ENCODE measurements at places on chromosomes 4 and X.

DNA sequence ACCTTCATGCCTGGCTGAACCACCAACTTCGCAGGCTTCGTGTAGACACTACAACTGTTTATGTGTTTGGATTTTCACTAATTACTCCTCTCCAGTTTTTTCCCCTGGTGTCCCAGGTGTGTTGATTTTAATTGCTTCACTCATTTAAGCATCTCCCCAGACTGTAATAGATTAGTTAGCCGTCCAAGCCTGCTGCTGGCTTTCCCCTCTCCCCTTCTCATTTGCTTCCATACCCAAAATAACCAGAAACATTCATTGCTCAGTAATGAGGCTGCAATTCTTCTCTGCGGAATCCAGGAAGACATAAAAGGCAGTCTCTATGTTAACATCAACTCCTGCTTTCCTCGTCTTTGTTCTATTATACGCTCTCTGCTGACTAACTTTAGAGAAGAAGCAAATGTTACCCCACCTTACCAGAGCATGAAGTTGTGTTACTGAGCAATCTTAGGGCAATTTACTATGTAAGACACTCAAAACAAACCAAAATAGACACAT lies 37.9 kb upstream of the SCRG1 start:
- no peak for DNase-seq

- DNase-seq, result peak; percentile 71
These were observed 44.4 kb downstream of the SEL1L3 start for GRCh38 chr4:25818371-25818871.

- DNase-seq, result no peak
These were observed 336.1 kb upstream of the IGFBP7 start for GRCh38 chr4:57446266-57446665.

GRCh38 chrX:51894697-51895336 lies 1.4 kb downstream of the MAGED1 start:
- peak; percentile 32 for DNase-seq

GRCh38 chr4:87399148-87399547 lies 8.2 kb upstream of the HSD17B11 start:
- no peak for DNase-seq

GRCh38 chr4:158649111-158649680 lies 22.5 kb downstream of the C4orf46 start:
- peak; percentile 21 for DNase-seq

GRCh38 chr4:52641854-52642563 lies 17.1 kb downstream of the USP46 start:
- DNase-seq, result peak; percentile 21

DNA sequence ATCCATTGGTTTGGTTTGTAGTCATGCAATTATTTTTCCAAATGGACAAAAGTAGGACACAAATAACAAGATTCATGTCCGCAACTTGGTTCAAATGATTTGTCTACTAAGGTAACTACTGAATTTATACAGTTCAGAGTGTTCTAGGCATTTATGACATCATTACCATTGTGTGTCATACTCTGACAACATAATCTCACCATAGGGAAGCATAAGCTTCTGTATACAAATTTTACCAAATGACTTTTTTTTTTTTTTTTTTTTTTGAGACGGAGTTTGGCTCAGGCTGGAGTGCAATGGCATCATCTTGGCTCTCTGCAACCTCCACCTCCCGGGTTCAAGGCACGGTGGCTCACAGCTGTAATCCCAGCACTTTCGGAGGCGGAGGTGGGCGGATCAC lies at the start of gene CXorf66:
Gene CXorf66, minus strand, starts transcription at position 101 of the 400 bp plus-strand sequence. Its CDS starts 25 bp downstream, at position 76.
- DNase-seq, result no peak

DNA sequence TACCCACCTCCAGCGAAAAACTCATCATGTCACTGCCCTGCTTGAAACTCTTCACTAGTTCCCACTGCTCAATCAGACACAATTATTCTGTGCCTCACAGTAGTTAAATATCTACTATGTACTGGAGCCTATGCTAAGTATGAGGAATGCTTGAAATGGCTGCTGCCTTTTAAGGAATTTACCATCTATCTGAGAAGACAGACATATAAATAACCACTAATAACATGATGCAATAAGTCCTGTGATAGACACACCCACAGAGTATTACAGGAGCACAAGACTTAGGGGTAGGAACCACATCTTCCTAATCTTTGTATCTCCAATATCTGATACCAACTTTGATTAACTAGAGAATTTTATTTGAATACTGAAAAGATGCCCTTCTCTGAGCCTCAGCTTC lies 21.1 kb downstream of the SLC25A53 start:
- peak; percentile 34 for DNase-seq

GRCh38 chrX:13719192-13719856 lies 15.1 kb downstream of the TRAPPC2 start:
- DNase-seq, result no peak

DNA sequence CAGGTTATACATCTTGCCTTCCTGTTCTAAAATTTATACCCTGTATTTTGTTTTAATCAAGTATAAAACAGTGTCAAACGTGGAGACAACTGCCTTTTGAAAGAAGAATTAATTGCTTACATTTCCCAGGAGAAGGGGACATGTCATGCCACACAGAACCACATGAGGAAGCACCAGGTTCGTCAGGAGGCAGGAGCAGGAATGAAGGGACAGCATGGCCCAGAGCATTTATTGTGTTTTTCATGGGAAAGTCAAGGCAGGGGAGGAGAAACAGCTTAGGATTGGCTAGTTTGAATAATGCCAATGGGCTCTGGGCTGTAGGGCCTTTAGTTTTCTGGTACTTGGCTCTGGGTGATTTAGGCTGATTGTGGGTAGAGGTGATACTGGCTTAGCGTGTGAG lies 203.7 kb downstream of the CFAP299 start:
- no peak for DNase-seq

GRCh38 chrX:125205918-125206665 lies 113.6 kb upstream of the TEX13C start:
- DNase-seq, result no peak

- DNase-seq, result no peak
These were observed 2.1 kb downstream of the GSTCD start for GRCh38 chr4:105710678-105711077.

DNA sequence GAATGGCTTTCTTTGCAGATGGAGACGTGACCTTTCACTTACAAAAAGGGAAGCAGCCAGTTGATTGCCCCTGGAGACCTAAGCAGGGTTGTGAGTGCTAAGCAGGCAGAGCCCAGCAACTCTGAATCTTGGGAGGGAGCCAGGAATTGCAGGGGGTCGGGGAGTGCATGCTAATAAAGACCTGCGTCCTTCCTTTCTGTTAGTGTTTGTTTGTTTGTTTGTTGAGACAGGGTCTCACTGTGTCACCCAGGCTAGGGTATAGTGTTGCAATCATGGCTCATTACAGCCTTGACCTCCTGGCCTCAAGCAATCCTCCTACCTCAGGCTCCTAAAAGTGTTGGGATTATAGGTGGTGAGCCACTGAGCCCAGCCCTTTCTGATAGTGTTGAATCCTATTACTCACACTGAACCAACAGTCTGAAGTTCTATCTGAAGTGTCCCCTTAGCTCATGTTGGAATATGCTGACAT lies 137.4 kb downstream of the CEP135 start:
- DNase-seq, result peak; percentile 19

- peak; percentile 11 for DNase-seq
These were observed 1532.4 kb upstream of the TENM3 start for GRCh38 chr4:180710628-180711337.

GRCh38 chr4:137608085-137608484 lies 75.8 kb upstream of the PCDH18 start:
- DNase-seq, result no peak

DNA sequence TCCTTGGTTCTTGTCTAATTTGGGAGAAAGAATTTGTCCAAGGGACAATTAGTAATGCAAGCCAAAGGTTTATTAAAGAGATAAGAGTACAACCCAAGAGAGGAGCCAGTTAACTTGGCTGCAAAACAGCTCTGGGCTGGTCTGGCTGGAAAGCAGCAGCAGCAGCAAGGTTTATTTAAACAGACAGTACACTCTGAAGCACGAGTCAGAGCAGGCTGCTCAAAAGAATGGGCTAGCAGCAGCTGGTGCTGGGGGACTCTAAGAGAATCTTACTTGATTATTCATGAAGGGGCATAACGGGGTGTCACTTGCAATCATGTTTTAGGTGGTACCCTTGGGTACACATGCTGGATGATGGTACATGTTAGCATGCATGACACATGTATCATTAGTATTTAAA lies 17.1 kb upstream of the CT47C1 start:
- no peak for DNase-seq

DNA sequence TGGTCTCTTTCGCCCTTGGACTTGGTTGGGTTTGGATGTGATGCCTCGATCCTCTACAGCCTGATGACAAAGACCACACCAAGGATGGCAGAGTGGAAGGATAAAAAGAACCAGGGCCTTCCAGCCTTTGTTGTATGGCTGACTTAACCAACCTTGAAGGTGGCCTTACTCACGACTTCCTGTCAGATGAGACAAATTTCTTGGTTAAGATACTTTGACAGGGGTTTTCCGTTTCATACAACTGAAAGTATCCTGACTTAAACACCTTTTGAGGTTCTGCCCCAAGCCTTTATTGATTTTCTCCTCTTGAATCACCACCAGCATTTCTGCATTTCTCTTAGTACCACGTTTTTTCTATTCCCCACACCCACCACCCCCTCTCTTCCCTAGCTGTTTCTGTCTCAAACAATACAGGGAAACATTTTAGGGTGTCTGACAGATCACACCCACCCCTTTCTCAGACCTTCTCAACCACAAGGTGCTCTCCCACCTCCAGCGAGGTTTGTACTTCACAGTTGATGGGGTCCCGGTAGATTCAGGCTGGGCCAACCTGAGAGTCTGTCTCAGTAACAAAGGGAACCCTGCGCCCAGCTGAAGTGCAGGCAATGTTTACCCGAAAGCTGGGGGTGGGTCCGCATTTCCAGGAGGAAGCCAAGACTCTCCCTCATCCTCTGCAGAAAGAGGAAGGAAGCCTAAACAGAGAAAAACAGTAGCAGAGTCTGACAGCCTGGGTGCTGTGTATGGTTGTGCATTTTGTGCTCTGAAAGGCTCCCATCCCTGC lies 5.0 kb upstream of the TSPAN5 start:
- no peak for DNase-seq

GRCh38 chr4:16897991-16898827 lies at the start of gene LDB2:
TSS of gene LDB2 (minus strand) at chr4:16898645.
- peak; percentile 89 for DNase-seq

- DNase-seq, result peak; percentile 57
These were observed 43.2 kb downstream of the GALNT7 start for GRCh38 chr4:173211838-173212237.

GRCh38 chr4:28436191-28437080 lies 1575.8 kb downstream of the STIM2 start:
- DNase-seq, result no peak

- DNase-seq, result no peak
These were observed 32.7 kb downstream of the ADGRG2 start for GRCh38 chrX:19089555-19090040.

DNA sequence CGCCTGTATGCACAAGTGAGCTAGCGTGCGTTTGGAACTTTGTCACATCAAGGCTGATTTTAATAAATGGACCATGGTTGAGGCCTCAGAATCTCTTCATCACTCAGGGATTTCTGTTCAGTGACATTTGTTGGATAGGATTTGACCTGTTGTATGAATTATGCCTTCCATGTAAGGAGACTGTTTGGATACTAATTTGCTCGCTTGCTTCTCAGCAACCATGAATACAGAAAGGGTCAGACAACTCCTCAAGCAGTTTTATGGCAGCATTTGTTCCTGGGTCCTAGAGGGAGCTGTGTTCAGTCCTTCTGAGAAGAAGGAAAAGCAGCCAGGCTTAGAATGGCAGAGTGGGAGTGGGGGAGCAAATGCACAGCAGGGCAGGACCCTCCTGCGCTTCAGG lies 269.7 kb upstream of the LCORL start:
- no peak for DNase-seq

- DNase-seq, result no peak
These were observed 307.7 kb upstream of the DDX53 start for GRCh38 chrX:22691966-22692565.

- no peak for DNase-seq
These were observed 1811.2 kb upstream of the PCDH10 start for GRCh38 chr4:131337936-131338335.

- DNase-seq, result peak; percentile 55
These were observed 33.8 kb downstream of the ENOX2 start for GRCh38 chrX:130869239-130869638.

DNA sequence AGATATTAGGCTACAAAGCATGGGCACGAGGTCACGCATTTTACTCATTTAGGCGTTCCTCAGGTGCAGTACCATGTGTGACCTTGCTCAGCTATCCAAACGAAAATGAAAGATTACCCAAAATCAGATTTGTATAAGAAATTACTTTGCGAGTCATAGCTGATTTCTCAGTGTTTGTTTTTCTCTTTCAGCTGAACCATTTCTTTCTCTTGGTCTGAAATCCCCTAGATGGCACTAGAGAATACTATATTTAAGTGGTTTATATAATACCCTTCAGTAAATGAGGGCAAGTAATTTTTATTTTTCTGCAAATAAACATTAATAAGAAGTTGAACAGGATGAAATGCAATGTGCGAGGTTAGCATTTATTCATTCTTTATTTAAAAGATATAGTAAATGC lies 496.6 kb downstream of the STIM2 start:
- peak; percentile 2 for DNase-seq

GRCh38 chrX:73562984-73563737 lies at the start of gene CHIC1:
TSS of gene CHIC1 (plus strand) at chrX:73563197. CDS start at chrX:73563285, 88 bp downstream.
- peak; percentile 66 for DNase-seq

- DNase-seq, result no peak
These were observed 801.4 kb upstream of the GRID2 start for GRCh38 chr4:91502365-91502764.

DNA sequence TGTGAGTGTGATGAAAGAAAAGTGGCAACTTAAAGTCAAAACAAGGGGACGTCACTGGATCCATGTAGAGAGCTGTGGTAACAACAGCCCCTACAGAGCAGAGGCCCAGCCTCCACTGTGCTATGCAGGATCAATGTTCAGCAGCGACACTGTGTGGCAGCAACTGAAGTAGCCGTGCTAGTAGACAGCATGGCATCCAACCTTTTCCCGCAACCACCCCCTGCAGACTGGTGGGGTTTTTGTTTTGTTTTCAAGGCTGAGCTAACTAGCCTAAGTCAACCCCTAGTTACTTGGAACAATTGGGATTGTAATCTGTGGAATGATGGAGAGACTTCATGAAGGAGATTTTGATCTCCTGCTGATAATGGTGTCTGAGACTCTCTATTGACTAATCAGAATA lies 44.4 kb upstream of the PPARGC1A start:
- DNase-seq, result peak; percentile 53

GRCh38 chr4:112252234-112252633 lies 20.6 kb downstream of the AP1AR start:
- no peak for DNase-seq

- no peak for DNase-seq
These were observed 5.2 kb downstream of the TIFA start for GRCh38 chr4:112280386-112281056.

- DNase-seq, result peak; percentile 41
These were observed 205.9 kb downstream of the AASDH start for GRCh38 chr4:56181140-56181953.

- DNase-seq, result peak; percentile 53
These were observed 49.7 kb upstream of the ANKRD17 start for GRCh38 chr4:73308286-73308685.

All from fibroblast of skin of scalp (primary cell).